ENCODE measurements at places on chromosomes 11 and 22.

DNA sequence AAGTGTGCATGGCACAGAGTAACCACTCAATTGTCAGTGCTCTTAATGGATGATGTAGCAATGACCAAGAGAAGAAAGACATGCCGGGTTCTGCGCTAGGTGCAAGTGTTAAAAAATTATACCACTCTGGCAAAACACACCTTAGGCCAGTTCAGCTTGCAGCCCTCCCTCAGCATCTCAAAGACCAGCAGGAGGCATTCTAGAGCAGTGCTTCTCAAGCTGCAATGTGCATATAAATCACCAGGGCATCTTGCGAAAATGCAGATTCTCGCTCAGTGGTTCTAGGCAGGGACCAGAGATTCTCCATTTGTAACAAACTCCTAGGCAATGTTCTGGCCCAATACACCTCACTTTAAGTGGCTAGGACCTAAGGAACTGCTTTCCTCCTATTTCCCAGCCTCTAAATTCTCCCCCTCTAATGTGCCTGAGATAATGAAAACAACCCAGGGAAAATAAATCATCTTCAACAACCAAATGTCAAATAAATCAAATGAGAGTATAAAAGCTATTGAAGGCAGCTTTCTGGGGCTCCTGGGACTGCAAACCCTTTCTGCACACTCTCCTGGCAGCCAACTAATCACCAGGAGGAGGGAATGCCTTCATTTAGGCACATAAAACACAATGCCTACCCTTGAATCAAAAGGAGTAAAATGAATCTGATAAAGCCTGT lies 337.2 kb upstream of the API5 start:
- DNase-seq = no peak

DNA sequence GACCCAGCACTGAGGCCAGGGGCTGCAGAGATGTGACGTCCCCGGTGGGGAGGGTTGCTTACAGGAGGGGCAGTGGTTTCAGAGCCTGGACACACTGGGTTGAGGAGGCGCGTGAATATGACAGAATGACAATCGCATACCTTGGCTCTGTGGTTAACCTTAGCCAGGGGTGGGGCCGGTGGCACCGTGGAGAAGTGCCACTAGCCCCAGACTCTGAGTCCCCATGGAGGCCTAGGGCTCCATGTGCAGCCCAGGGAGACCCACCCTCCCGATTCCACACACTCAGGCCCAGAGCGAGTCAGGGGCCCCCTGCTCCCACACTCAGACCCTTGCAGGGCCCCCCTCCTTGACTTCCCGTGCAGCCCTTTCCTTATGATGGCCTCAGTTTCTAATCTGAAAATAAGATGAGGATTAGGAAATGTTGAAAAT lies 3.6 kb upstream of the ACR start:
- no peak for DNase-seq

DNA sequence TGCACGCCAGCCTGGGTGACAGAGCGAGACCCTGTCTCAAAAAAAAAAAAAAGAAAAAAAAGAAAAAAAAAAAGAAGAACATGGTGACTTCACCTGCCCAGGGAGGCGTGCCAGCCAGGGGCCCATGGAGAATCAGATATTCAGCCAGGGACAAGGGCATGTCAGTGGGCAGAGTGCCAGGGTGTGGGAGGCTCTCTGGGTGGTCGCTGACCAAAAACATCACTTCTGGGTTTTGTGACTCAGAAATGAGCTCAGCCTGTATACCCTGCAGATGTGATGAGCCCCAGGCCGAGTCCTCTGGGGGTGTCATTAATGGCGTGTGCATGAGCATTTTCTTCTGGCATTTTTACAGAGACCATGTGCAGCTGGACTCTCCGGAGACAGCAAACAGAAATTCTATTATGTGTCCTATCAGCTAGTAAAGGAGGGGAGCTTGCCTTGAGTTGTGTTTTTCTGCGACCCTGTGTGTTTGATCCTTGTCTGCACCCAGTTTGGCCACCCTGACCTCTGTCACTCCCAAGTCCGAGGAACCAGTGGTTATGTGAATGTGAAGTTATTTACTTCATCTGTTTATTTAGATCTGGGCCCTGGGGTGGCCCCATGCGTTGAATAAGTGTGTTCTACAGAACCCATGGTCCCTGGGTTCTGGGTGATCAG lies 53.6 kb downstream of the BCR start:
- no peak for DNase-seq

- no peak for DNase-seq
Measured at GRCh38 chr11:132231656-132232347, 861.4 kb downstream of the NTM start.

GRCh38 chr22:45949258-45949870 lies 27.6 kb downstream of the WNT7B start:
- no peak for DNase-seq

GRCh38 chr11:128559496-128560103 lies 27.8 kb downstream of the ETS1 start:
- no peak for DNase-seq

DNA sequence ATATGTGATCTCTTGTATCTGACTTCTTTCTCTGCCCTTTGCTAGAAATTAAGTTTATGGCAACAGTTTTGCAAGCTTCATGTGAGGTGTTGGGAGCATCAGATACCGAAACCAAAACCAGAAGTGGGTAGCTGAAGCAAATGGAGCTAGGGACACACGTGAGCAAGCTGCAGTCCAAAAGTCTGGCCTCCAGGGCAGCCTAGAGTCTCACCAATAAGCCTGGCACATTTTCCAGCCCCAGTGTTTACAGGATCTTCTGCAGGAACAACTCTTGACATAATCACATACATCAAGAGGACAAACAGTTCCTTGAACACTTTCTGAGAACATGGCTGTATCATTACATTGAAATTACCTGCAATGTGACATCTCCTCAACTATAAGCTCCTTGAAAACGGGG lies 114.1 kb downstream of the LARGE1 start:
- no peak for DNase-seq

GRCh38 chr22:19119949-19120348 lies 2.3 kb downstream of the DGCR2 start:
- DNase-seq = no peak

DNA sequence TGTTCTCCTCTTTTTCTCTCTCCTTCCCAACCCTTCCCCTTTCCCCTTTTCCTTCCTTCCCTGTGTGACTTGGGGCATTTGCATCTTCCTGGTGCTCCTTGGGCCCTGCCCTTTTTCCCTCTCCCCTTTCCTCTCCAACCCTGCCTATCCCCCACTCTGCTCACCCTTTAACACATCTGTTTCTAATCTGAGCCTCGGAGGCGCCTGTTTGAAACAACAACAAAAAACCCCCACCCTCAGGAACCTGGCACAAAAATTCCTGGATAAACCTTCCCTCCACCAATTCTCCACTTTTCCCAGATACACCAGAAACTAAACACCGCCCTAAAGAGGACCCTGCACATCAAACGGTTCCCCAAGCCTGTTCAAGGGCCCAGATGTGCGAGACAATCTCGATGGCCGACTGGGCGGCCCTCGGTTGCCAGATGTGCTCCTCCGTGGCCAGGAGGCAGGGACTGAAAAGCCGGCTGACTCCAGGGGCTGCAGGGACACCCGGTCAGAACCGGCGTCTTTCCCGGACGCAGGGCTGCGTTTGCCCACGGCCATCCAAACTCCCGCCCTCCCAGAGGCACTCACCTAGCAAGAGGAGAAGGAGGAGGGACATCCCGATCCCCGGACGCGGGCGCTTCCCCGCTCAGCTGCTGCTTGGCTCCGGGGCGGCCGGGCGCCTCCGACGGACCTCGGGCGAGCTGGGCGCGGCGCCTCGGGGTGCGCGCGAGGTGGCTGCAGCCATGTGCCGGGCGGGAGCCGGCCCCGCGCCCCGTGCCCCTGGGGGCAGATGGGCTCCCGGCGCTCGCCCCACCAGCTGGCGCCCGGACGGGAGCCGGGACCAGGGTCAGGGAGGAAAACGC lies 486 bp downstream of the CLMP start:
- no peak for DNase-seq

GRCh38 chr11:5593146-5593545 lies 3.3 kb upstream of the TRIM6 start:
- DNase-seq = no peak

GRCh38 chr11:61820174-61820573 lies 3.4 kb upstream of the FADS1 start:
- no peak for DNase-seq

DNA sequence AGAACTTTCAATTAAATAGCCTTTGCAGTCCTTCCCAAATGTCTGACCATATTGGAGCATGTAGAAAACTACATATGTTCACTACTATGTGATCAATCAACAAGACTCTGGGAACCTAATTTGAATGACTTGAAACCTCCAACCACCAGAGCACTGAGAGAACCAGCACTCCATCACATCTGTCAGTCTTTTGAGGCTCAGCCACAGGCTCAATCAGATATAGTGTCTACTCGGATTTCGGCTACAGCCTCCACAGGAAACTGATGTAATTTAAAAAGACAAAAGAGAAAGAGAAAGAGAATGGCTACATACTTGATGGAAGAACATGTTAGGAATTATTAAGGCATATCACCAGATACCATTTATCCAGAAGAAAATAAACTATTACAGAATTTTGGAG lies 859.0 kb downstream of the FAM181B start:
- no peak for DNase-seq

DNA sequence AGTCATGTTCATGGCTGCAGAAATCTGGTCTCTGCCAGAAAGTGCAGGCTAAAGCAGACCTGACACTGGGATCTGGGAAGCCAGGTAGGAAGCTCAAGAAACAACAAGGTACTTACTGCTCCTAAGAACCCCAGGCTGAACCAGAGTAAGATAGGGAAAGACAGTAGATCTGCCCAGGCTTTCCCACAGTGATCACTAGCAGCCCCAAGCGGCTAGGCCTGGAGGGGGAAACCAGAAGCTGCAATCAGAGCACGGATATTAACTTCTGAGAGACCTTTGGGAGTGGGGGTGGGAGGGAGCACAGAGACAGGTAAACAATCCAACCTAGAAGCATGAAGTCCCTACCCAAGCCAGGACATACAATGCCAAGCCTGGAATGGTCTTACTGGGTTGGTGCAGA lies 135.2 kb upstream of the C11orf58 start:
- no peak for DNase-seq

- DNase-seq = no peak
Measured at GRCh38 chr11:134942681-134943080, 530.6 kb upstream of the B3GAT1 start.

DNA sequence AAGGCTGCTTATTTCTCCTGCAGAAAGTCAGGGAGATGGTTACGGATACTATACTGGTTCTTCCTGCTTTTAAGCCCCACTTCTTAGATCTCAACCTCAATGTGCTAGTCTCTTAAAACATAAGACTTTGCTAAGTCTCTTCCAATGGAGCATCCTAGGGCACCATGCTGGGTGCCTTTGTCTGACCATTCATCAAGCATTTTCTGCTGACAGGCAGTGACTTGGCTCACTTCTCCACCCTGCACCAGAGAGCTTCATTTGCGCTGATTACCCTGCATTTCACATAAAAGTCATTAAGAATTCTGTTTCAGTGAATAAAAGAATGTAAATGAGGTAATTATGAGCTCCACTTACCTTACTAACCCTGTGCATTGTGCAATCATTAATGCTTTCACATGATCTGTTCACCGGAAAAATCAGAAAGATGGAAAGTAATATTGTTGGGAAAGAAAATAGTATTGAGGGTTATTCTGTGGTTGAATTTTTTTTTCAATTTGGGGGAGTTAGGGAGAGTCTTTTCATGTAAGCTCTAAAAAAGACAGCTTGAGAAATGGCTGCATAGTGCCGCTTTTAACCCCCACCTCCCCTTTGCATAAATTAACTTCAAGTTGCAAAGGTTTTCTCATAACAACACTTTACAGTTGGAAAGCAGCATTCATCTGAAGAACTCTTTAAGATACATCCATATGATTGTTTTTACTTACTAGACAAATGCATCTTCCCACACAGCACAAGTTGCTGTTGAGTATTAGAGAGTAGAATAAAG lies 677.3 kb upstream of the KIRREL3 start:
- DNase-seq = no peak

DNA sequence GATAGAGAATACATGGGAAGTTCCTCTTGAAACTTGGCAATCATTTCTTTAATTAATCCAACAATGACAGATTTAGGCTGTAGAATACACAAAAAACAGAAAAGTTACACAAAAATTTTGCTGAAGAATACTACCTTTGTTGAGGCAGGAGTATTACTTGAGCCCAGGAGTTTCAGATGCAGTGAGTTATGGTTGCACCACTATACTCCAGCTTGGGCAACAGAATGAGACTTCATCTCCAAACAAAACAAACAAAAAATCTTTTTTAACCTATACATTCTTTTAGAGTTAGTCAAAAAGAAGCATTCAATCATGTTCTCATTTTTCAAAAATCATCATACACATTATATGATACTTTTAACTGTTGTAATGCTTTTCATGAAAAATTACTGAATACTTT lies 22.1 kb downstream of the UEVLD start:
- DNase-seq = no peak

- DNase-seq = no peak
Measured at GRCh38 chr22:42933485-42934091, 76.5 kb upstream of the ARFGAP3 start.

DNA sequence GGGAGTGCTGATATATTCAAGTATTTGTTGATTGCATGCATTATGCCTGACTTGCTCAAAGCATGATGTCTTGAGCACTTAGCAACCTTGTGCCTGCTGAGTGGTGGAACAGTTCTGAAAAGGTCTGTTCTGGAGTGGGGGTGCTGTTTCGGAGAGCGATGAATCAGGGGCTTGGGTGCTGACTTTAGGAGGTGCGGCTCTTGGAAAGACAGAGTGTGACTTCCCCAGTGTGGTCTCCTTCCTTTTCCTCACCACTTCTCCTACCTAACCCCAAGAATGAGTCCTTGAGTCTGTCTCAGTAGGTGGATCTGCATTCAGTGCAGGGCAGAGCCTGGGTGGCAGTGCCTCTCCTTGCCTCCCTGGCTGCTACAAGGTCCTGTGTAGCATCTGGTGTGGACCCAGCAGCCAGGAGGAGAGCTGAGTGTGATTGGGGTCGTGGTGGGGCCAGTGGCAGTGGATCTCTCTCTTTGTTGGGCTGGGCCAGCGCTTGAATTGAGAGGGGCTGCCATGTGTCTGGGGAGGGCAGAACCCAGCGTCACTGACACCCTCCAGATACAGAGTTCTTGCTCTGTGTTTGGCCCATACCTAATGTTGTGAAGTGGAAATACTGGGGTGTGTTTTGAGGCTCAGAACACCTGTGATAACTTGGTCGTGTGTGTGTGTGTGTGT lies 35.9 kb downstream of the ST3GAL4 start:
- DNase-seq = no peak

GRCh38 chr11:117828611-117829368 lies 4.2 kb upstream of the FXYD2 start:
- no peak for DNase-seq

DNA sequence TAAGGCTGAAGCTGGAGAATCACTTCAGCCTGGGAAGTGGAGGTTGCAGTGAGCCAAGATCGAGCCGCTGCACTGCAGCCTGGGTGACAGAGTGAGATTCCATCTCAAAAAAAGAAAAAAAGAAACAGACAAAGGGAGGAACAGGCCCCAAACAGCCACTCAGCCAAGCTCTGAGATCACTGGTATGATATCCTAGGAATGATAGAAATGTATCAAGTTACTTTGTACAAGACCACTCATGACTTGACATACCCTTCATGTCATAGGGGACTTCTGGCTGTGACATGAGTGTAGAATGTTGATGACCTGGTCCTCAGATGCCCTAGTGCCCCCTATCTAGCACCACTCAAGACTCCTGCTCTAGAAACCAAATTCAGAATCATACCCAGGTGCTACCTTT lies 216.5 kb downstream of the NAV2 start:
- DNase-seq = no peak

GRCh38 chr11:104858882-104859775 lies 39.1 kb downstream of the CASP12 start:
- DNase-seq = no peak
